SK-N-SH (cell line): ENCODE measurements at places on chromosomes 13 and 19. TPM values are rescaled to one million over a fixed set of nuclear protein-coding genes. Genes with fewer than 3 reads are reported as not detected.
A peak's percentile ranks its signal among the peaks of the same experiment; 100 is the strongest.

- H3K4me3 ChIP-seq, result no peak overlapping the region
- H3K4me1 ChIP-seq, result peaks cover 12% of the 10 kb centered on the region
- H3K27ac ChIP-seq, result no peak overlapping the region
- H3K36me3 ChIP-seq, result no peaks in the 10 kb centered on the region
- no peak for DNase-seq
These were observed 30.9 kb downstream of the FAM216B start for GRCh38 chr13:42812316-42812715.

DNA sequence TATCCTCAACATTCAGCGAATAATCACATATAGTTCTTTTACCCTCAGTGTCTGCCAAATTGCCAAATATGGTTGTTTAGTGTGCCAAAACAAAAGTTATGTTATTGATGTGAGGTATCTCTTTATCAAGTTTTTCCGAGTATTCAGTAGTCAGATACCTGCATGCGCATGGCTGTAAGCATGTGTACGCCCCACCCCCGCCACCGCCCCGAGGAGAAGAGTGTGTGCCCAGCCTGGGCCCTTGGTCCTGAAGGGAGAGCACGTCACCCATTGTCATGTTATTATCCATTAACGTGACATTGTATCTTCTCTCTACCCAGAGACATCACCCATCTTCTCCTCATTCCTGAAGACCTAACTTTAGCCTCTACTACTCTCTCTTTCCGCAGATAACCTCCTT, 147.0 kb downstream of the SHISA2 start:
- H3K36me3 ChIP-seq, result no peaks in the 10 kb centered on the region
- no peaks in the 10 kb centered on the region for H3K4me1 ChIP-seq
- DNase-seq, result no peak
- H3K27me3 ChIP-seq, result no peaks in the 10 kb centered on the region

DNA sequence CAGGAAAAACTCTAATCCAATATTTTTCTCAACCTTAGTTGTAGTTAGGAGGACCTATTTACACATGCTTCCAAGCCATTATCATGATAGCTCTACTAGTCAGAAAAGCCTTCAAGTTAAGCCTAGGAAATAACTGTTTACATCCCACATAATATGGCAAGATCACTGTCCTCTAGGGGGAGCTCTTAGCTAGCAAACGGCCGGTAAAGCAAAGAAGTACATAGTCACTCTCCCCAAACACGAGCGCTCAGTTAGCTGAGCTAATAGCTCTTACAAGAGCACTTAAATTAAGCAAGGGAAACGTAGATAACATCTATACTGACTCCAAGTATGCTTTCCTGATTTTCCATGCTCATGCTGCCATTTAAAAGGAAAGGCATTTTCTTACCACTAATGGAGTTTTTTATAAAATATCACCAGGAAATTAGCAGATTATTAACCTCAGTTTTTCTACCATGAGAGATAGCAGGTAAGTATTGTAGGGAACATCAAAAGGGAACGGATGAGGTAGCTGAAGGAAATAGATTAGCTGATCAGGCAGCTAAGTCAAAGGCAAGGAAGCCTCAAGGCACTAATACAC, 100.6 kb upstream of the PABPC3 start:
- DNase-seq, result peak; percentile 62
- H3K27ac ChIP-seq, result no peak overlapping the region
- H3K36me3 ChIP-seq, result no peaks in the 10 kb centered on the region

- H3K4me1 ChIP-seq, result no peaks in the 10 kb centered on the region
These were observed 186.2 kb downstream of the PCDH9 start for GRCh38 chr13:67043901-67044300.

DNA sequence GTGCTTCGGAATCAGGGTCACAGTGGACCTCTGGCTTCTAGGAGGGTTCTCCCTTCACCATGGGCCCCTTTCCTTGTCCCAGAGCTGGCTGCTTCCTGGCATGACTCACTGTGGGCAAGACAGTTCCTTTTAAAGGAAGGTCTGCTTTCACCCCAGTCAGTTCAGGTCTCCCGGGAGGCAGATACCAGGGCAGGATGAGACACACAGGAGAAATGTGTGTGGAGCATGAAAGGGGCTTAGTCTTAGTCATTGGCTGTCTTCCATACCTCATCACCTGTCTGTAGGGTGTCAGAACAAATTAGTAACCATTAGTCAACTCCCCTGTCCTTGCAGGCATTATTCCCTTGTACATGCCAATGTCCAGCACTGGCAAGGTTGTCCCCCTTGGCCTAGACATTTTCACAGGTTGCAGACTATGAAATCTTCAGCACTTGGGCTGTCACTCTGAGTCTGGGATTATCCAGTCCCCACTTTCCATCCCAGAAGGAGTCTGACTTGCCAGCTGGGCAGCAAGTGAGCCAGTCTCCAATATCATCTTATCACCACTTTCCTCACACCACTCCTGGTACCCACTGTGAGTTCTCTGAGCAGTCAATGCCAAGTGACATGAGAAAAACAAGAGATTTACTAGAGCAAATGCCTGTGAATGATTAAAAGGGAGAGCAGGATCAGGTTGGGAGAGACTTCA, 76.8 kb upstream of the MEDAG start:
- DNase-seq, result no peak
- peaks cover 11% of the 10 kb centered on the region; the same call in 1 of the 2 replicates for H3K4me1 ChIP-seq
- no peak overlapping the region for H3K27ac ChIP-seq

GRCh38 chr13:95403349-95404140, 102.3 kb upstream of the ABCC4 start:
- no peaks in the 10 kb centered on the region for H3K27me3 ChIP-seq
- no peaks in the 10 kb centered on the region for H3K4me1 ChIP-seq
- no peaks in the 10 kb centered on the region for H3K36me3 ChIP-seq
- no peak overlapping the region for H3K27ac ChIP-seq

- H3K36me3 ChIP-seq, result no peaks in the 10 kb centered on the region; the same call in 1 of the 2 replicates
- H3K4me3 ChIP-seq, result peak overlapping the region; percentile 54
- peak overlapping the region; percentile 46; the same call in 1 of the 2 replicates for H3K27ac ChIP-seq
- DNase-seq, result peak; percentile 93
- no peaks in the 10 kb centered on the region for H3K27me3 ChIP-seq
These were observed 11.3 kb downstream of the STAP2 start for GRCh38 chr19:4327252-4327876.

DNA sequence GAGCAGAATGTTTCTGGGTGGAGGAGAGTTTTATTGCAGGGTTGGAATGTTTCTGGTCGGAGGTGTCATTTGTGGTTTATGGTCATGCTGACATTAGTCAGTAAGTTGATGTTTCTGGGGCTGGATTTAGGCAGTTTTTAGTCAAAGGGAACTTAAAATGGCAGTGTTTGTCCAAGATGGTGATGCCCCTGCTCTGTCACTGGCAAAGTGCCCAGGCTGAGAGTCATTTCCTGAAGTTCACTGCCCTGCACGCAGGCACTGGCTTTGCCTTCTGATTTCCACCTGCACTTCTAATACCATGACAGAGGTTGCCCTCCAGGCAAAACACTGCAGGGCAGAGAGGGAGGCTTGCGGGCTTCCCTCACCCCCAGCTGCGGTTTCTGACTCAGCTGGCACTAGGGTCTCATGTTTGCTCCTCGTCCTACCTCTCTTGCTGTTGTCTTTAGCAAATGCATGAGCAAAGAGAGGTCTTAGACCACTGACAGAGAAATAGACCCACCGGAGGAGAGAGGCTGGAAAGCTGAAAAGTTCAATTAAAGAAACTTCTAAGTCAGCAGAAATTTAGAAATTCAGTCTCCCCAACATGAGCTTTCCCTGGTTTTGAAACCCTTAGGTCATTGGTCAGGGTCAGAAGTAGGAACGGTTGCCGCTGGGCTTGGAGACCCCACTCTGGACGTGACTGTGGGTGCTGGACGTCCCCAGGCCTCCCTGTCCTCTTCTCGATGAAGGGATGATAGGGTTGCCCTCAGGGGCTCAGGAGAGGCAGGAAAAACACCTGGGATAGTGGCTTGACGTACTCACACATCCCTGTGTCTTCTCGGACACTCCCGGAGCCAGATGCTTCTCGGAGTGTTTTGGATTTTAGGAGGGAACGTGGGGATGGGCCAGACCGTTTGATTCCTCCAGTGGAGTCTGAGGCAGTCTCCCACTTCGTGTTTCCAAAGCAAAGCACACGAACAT, 26.3 kb downstream of the TMEM255B start:
- no peak overlapping the region for H3K27ac ChIP-seq
- no peak overlapping the region for H3K4me3 ChIP-seq
- no peaks in the 10 kb centered on the region for H3K36me3 ChIP-seq
- no peaks in the 10 kb centered on the region for H3K4me1 ChIP-seq
- no peaks in the 10 kb centered on the region for H3K27me3 ChIP-seq
- DNase-seq, result no peak

DNA sequence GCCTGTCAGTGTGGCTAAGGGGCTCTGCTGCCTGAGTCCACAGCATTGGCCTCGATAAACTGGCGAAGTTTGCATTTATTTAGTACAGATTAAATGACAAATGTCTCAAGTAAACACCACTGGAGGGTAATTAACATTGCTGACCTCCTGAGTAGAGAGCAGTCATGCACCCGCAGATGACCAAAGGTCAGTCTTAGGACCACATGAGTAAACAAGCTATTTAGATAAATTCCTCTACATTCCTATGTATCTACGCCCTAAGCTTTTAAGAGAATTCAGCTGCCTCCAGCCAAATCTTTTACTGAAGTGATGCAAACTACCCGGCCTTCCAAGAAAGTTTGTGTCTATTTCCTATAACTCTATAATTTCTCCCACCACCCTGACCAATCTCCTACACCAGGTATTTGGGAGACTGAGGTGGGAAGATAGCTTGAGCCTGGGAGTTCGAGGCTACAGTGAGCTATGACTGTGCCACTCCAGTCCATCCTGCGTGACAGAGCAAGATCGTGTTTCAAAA, 22.9 kb downstream of the CD70 start:
- no peaks in the 10 kb centered on the region for H3K4me1 ChIP-seq
- no peaks in the 10 kb centered on the region for H3K36me3 ChIP-seq
- no peak overlapping the region for H3K4me3 ChIP-seq

- no peak for DNase-seq
- no peak overlapping the region for H3K4me3 ChIP-seq
- H3K27me3 ChIP-seq, result no peaks in the 10 kb centered on the region
These were observed 305.7 kb downstream of the SHISA2 start for GRCh38 chr13:25746131-25746530.

DNA sequence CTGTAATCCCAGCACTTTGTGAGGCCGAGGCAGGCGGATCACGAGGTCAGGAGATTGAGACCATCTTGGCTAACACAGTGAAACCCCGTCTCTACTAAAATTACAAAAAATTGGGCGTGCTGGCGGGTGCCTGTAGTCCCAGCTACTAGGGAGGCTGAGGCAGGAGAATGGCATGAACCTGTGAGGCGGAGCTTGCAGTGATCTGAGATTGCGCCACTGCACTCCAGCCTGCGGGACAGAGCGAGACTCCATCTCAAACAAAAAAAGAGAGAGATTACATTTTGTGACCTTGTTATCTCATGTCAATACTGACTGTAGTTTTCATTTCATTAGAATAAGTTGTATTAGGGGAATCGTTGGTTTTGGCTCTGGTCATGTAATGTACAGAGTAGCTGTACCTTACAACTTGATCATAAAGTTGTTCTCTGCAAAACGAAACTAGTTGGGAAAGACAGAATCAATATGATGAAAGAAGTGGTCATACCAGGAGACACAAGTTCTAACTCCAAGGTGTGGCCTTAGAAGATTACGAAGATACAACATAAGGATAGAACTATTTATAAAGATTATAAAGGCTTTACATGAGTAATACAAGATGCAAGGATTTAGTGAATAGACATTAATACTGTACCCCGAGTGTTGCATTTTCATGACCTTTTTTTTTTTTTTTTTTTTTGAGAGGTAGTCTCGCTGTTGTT, 15.3 kb downstream of the TMEM38A start:
- H3K27ac ChIP-seq, result no peak overlapping the region
- no peaks in the 10 kb centered on the region for H3K27me3 ChIP-seq
- H3K4me3 ChIP-seq, result no peak overlapping the region
- no peaks in the 10 kb centered on the region for H3K4me1 ChIP-seq
- H3K36me3 ChIP-seq, result no peaks in the 10 kb centered on the region; the same call in 1 of the 2 replicates

DNA sequence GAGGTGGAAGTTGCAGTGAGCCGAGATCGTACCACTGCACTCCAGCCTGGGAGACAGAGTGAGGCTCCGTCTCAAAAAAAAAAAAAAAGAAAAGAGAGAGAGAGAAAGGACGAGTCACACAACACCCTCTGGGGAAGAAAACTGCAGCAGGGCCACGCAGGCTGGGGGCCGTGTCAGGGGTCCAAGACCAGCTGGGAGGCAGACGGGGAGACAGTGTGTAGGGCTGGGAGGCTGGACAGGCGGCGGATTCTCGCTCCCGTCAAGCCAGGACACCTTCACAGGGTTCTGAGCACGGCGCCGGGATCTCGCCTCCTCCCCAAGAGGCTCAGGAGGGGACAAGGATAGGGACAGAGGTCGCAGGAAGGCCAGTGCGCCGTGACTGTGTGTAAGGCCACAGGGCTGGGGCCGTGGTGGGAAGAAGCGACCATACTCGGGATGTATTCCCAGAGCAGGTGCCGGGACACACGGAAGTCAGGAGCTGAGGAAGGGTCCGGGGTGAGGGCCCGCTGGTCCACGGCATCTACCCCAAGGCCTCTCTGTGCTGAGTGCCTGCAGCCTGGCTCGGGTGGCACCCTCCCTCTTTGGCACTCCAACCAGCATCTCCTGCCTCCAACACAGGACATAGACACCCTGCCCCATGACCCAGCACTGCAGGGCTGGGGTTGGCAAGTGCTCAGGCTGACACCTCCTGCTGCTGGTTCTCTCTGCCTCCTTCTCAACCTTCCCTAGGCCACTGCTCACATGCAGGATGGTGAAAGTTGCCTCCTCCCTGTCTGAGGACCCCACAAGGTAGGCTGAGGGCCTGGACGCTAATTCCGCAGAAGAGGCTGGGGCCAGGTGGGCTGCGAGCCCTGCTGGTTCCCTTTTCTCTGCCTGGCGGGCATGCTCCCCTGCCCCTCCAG, 21.2 kb downstream of the ZNF787 start:
- no peaks in the 10 kb centered on the region; the same call in 1 of the 2 replicates for H3K4me1 ChIP-seq
- peaks cover 3% of the 10 kb centered on the region for H3K36me3 ChIP-seq
- no peak for DNase-seq
- H3K27me3 ChIP-seq, result no peaks in the 10 kb centered on the region
- H3K4me3 ChIP-seq, result no peak overlapping the region

DNA sequence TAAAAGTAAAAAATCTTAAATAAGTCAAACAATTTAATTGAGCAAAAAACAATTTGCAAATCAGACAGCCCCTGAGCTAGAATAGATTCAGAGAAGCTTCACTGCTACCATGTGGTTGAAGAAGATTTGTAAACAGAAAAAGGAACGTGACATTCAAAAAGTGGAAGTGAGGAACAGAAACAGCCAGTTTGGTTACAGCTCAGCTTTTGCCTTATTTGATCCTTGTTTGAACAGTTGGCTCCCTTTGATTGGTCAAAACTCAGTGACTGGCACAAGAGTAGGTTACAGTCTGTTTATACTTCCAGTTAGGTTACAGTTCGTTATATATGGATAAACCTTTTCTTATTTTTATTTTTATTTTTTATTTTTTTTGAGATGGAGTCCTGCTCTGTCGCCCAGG, 5.8 kb downstream of the ZNF221 start:
- no peak for DNase-seq
- no peaks in the 10 kb centered on the region for H3K4me1 ChIP-seq
- H3K36me3 ChIP-seq, result peaks cover 13% of the 10 kb centered on the region

The F2RL3 gene
- polyA plus RNA-seq, result not detected in 2 replicates

The NLRP4 gene
- polyA plus RNA-seq, result 0.02 and 0.03 TPM in 2 replicates

The PHLDB3 gene
- polyA plus RNA-seq, result 10.9 and 15.6 TPM in 2 replicates

The ZNF471 gene
- 2.5 and 4.0 TPM in 2 replicates for polyA plus RNA-seq

The RNF113B gene
- polyA plus RNA-seq, result not detected in 2 replicates

The NOVA2 gene
- 1.3 and 1.9 TPM in 2 replicates for polyA plus RNA-seq
